ENCODE measurements at places on chromosomes 1 and 21.

DNA sequence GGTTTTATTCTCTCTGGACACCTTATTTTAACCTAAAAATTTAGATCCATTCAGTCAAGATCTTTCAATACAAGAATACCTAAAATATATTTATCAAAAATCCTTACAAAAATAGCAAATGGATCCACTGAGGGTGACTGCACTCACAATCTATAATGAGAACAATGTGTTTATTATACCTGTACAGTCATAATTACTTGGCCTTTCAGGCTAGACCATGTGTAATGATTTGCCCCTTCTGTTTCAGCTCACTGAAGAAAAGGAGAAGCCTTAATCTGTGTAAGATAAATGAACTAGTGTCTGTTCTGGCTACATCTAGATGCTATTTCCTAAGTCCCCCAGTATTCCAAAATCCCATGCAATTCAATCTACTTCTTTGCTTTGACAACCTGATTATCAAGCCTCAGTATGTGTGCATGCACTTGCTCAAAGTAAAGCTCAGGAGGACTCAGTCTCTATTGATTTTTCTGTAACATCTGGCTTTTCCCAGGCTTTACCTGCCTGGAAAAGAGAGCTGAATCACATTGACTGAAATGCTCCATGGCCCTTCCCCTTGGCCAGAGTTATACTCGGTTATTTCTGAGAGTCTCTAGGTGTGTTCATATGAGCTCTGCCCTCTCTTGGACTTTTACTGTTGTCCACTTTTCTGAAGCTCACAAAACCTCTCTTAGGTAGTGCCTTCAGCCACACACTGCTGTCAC is 27.6 kb downstream of the CRP start:
- DNase-seq, result no peak

DNA sequence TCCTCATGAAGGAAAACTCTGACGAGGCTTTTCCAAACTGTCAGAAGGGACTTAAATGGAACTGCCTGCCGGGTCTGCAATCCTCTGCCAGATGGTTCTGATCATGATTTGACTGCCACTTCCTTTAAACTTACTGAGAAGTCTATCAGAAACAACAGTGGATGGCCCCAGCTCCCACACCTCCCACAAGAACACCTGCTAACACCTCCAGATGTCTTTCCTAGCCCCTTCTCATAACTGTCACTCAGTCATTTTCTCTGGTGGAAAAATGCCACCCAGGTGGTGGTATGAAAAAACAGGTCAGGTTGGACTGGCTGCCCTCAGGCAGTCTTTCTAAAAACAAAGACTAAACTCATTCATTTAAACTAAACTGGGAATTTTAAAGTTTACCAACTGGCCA is 66.7 kb upstream of the ABCD3 start:
- DNase-seq, result no peak

DNA sequence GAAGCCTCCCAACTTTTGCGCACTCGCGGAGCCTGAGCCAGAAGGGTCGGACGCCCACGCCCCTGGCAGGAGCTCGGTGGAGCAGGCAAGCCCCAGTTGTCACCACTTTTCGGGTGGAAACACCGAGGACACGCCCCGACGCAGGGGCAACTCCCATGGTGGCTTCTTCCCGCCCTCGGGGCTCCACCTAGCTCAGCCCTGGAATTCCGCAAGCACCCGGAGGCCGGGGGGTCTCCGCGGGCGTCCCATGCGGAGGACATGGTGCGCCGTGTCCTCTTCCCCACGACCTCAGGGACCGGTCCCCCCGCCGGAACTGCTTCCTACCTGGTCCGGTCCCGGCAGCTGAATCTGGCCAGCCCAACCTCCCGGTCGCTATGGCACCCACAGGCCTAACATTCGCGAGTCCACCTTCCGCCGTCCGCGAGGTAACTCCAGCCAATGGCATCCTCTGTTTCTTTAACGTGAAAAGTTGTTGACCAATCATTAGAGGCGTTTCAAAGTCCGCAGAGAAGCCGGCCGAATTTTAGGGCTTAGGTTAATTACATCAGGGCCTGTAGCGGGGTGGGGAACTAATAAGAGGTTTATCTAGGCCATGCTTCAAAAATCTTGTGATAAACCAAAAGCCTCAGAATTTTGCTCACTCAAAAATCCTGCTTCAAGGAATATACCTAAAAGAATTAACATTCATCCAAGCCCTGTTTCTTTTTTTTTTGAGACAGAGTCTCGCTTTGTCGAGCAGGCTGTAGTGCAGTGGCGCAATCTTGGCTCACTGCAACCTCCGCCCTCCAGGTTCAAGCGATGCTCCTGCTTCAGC is at the start of gene STPG1:
STPG1 (minus strand) TSS at position 433 of the 814 bp plus-strand sequence. CDS start 12,394 bp downstream, outside the sequence.
- DNase-seq, result no peak

DNA sequence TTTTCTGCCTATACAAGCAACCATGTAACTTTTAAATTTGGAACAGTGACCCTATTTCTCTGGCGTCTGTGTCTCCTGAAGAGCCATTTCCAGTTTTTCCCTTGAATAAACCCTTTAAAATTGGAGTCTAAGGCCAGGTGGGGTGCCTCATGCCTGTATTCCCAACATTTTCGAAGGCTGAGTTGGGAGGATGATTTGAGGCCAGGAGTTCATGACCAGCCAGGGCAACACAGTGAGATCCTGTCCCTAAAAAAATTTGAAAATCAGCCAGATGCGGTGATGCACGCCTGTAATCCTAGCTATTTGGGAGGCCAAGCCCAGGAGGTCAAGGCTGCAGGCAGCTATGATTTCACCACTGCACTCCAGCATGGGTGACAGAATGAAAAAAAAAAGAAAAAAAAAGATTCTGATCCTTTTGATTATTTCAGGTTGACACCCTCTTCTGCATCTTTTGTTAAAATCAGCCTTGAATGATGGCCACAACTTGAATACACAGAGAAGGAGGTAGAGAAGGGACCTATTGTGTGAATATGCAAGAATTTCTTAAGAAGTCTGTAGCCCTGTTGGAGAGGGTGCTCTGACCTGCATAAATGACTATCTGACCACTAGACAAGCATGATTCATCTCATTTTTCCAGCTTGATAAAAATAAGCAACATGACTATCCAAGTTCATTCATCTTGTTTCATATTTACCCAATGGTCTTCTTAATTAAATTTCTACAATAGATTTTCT is 40.2 kb upstream of the PARP1 start:
- no peak for DNase-seq

DNA sequence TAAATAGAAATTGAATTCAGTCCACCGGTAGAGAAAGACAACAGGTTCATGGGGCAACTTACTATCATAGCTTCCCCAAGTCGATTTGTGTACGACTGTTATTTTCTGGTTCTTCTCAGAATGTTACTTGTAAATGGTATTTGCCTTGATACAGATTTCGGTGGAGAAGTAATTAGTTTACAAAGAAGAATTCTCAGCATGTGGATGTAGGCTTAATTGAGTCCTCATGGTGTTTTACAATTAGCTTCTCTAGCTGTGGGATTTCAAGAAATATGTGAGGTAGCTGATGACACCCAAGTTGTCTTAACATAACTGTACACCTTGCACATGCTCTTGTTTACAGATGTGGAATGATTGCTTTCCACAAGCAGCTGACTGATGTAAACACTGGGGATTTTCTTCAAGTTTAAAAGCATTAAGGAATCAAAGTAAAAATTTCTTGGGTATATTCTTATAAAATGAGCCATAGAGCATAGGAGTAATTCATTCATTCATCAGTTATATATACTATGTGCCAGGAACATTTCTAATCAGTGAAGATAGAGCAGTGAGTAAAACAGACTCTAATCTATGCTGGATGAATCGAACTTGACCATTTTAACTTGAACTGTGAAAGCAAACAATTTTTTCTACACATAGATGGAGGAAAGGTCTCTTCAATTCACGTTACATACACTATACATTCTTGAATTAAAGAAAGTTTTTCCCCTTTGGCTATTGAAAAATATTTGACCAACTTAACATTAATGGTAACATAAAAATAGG is 1.4 kb downstream of the MACO1 start:
- DNase-seq, result no peak

DNA sequence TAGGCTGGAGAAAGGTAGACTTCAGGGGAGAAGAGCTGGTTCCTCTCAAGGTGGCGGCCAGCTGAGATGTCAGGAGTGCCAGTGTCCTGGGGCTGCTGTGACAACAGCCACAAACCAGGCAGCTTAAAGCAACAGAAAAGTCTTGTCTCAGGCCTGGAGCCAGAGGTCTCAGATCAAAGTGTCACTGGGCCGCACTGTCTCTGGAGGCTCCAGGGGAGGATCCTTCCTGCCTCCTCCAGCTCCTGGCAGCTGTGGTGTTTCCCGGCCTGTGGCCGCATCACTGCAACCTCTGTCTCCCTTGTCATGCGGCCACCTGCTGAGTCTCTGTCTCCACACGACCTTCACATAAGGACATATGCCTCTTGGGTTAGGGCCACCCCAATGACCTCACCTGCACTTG is 24.4 kb upstream of the TSPEAR start:
- DNase-seq, result no peak

DNA sequence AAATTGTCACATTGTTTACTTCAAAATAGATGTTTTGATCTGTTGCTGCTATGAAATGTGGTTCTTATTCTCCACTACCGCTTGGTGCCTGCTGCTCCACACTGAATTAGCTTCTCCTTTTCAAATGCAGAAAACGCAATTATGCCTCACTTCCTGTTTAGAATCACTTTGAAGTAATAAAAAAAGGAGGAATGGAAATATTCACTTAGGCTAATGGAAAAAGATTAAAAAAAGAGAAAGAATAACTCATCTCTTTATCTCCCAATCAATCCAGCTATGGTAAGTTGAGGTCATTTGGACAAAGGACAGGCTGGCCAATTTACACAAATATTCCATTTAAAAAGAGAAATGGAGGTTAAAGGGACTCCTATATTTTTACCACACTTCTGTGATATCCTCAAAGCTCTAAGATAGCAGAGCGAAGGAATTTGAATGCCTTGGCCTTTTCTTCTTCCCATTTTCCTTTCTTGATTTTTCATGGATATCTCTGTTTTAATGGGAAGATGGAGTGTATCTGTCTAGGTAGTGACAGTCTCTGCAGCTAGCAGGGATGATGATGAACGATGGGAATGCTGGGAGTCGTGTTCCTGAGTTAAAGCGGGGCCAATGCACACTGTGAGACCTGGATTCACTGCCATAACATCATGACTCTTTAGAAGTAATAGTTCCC is 35.7 kb downstream of the RGS5 start:
- DNase-seq, result no peak

GRCh38 chr1:88013485-88013884 is 670.6 kb upstream of the PKN2 start:
- no peak for DNase-seq

DNA sequence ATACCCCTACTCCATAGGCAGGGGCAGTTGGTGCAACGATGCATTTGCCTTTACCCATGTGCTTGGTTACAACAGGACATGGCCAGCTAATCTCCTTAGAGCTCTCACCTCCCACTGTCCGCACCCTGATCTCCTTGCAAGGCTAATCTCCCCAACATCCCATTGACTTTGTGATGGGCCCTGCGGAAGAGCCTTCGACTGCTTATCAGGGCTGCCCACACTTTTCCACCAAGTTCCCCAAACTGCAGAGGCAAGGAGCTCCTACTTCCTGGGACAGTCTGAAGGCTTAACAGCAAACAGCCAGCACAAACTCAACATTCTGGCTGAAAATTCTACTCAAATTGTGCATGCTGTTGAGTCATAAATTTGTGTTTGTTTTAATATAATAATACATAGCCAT is 36.0 kb downstream of the C1orf94 start:
- no peak for DNase-seq

DNA sequence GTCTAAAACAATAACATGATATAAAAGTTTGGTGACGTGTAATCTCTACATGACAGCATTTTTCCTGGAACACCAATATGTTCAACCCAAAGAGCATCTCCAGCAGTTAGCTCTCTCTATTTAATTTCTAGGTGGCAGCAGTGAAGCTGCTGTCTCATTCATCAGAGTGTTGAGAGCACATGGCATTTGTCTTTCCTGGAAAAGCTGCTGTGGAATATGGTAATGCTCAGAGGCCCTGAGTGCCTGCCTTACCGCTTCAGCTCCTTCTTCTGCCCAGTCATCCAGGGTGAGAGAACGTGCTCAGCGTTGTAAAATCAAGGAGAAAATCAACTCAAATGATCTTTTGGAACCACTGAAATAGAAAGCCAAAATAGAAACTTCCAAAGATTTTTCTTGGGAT is 640.7 kb downstream of the ADGRL2 start:
- DNase-seq, result no peak

DNA sequence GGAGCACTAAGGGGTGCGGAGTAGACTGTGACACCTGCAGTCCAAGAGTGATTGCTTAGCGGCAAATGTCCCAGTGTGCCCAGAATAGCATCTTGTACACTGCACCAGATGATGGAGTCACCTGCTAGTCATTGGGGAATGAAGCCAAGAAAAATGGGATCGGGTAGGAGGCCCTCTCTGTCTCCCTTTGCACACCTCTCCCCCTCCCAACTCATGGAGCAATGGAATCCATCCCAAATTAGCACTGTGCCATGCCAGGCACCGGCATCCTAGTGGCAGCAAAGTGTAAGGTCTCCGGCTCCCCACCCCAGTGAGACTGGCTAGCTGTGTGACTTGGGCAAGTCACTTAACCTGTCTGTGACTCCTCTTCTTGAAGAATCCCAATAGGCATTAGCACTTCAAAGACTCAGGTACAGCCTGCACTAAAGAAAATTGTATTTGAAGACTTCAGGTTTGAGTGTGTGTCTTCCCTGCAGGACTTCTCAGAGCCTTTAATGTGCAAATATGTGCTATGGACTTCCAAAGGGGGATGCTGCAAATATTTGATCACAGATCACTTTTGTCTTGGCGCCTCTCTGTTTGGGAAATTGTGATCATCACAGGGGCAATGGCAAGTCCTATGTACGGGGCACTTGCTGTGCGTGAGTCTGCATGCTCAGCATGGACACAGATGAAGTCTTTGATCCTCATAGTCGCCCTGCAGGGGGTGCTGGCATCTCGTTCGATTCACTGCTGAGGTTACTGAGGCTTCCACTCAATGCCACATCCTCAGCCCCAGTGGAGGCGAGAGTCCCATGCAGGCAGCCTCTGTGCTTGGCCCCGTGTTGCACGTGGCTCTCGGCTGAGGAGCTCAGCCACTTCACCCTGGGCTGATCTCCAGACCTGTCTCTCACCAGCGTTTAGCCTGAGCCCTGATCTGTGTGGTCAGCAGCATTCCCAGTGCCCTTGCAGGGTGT is 272.9 kb upstream of the C1orf174 start:
- no peak for DNase-seq

- no peak for DNase-seq
Observed at GRCh38 chr1:152870831-152871730, 7.0 kb upstream of the SMCP start.

DNA sequence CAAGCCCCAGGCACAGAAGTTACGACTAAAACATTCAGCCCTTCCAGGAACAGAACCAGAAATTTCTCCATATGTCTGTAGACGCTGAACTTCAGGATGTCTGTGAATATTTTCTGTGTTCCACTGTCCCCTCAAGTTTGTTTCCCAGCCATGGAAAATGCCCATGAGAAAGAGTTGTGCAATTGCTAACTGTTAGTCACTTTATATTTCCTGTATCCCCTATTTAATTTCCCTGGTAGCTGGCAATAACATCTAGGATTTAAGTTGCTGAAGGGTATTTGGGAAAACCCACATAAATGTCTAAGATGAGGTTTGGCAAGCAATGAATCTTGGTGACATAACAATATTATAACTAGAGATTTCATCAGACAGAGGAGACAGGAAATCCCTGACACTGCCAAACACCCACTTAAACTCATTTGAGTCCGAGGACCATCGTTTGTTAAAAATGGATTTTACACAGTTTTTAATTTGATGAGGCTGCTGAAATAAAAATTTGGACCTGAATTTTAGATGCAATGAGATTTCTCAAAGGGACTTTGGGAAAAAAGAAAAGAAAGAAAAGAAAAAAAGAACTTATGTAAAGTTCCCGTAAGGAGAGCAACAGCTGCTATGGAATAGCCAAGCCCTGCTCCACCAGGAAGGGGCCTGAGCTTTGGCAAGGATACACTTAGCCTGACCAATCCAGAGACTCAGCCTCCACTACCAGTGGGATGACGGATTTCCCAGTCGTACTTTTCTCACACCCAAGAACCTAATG is 21.8 kb upstream of the ERRFI1 start:
- no peak for DNase-seq

All from NCI-H526 treated with DMSO at 0.1 percent for 48 hours (cell line).